ENCODE measurements at places on chromosomes 11 and 22.

DNA sequence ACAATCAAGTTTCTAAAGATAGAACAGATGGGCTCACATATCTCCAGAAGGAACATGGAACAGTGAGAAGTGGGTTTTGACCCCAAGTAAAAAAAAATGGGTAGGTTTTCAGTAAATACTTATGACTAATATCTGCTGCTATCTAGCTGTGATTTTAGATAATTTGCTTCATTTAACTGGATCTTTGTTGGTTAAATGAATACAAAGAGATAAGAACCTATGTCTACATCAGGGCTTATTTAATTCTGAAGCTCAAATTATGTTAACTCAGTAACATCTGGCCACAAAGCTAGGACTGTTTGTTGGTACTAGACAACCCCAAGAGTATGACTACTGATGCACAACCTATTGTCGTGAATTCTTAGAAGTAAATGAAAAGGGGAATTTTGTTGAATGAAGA is 144.4 kb upstream of the SESN3 start:
- DNase-seq = no peak

DNA sequence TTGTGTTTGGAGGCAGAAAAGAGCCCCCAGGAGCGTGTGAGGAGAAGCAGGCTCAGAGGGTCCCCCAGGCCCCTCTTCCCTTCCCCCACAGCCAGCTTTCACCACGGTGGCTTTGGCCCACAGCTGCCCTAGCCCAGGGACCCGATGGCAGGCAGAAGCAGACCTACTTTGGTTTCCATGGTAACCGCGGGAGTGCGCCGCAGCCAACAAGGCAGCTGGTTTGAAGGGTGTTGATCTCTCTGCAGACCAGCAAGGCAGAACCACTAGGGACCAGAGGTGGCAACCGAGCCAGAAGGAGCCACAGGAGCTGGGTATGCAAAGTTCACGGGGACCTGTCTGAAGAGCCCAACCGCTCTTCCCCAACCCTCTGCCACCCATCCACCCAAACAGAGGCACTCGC is 69.4 kb downstream of the BUD13 start:
- DNase-seq = no peak

- DNase-seq = no peak
Observed at GRCh38 chr11:70540196-70540595, 141.9 kb downstream of the CTTN start.

- no peak for DNase-seq
Observed at GRCh38 chr11:331358-332060, 10.8 kb upstream of the IFITM3 start.

- peak; percentile 78 for DNase-seq
Observed at GRCh38 chr11:313787-314553, at the start of gene IFITM1. IFITM1 (plus strand) TSS chr11:314040; CDS start chr11:314171, 131 bp downstream.

DNA sequence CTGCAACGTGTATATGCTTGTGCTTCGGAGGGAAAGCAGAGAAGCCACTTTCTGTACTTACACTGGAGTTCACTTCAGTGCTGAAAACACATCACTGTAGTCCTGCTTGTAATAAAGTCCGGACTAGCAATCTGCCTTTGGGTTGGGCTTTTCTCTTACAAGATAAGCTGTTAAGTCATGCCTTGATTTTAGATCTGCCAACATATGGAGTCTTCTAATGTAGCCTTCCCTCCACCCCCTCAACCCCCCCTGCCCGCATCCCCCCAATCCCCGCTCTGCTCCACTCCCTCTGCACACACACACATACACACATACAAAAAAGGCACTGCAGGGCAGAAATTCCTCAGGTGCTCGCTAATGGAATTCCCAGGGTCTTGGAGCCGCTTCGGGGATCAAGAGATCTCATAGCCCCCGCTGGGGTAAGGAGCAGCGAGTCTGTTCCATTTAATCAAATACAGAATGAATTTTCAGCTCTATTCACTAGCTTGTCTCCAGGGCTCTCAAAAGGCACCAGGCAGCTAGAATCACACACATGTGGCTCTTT is 3.4 kb downstream of the CDON start:
- DNase-seq = no peak

DNA sequence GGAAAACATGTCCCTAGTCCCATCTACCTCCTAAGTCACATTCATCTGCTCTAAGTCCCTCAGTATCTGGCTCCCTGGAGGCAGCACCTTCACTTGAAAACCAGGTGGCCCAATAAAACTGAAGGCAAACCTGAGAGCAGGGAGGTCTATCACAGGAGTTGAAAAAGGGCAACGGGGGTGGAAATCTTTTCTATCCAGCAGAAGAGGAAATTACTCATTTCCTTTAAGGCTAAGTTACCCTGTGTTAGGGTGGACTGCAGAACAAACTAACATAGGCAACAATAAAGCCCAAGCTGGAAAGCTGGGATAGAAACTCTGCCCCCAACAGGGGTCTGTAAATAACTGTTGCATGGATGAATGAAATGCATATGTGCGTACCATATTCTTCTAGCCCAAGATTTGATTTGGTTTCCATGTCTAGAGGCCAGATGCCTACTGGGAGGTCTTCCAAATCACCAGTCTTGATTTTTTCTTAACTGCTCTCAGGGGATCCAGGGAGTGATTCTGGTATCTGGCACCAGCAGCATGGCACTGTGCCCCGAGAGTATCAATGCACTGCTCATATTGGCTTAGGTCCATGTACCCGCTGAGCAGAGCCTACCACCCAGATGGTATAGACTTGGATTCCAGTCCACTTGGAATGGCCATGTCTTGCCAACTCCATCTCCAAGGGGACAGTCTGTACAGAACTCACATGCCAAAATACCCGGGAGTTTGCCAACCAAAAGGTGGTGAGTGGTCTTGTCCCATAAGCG is 350.0 kb upstream of the NCAM1 start:
- peak; percentile 8 for DNase-seq

DNA sequence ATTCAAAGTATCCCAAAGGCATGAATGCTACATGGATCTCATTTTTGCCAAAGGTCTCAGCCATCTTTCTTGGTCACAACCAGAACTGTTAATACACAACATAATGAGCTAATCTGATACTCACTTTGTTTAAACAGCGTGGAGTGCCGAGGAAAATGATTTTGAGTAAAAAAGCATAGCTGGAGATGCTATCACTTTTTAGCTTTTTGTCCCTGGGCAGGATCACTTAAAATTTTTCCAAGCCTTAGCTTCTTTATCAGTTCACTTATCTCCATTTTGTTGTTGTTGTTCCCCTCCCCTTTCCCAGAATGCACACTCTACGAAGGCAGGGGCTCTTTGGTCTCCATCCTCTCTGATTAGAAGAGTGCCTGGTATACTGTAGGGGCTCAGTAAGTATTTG is 229.3 kb upstream of the NARS2 start:
- no peak for DNase-seq

DNA sequence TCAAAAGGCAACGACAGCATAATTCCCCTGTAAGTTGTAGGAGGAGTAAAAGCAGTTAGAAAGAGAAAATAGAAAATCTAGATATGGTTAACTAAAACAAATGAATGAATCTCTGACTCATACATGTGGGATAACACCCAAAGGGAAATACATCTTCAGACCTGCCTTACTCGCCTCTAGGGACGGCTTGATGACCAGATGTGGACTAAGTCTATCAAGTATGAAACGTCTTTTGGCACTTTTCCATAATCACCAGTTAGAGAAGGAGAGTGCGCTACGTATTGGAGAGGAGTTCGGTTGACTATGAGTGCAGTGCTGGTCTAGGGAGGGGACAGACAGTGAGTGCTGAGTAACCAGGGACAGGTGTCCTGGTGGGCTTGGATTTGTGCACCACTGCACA is 459.9 kb downstream of the OPCML start:
- DNase-seq = no peak

DNA sequence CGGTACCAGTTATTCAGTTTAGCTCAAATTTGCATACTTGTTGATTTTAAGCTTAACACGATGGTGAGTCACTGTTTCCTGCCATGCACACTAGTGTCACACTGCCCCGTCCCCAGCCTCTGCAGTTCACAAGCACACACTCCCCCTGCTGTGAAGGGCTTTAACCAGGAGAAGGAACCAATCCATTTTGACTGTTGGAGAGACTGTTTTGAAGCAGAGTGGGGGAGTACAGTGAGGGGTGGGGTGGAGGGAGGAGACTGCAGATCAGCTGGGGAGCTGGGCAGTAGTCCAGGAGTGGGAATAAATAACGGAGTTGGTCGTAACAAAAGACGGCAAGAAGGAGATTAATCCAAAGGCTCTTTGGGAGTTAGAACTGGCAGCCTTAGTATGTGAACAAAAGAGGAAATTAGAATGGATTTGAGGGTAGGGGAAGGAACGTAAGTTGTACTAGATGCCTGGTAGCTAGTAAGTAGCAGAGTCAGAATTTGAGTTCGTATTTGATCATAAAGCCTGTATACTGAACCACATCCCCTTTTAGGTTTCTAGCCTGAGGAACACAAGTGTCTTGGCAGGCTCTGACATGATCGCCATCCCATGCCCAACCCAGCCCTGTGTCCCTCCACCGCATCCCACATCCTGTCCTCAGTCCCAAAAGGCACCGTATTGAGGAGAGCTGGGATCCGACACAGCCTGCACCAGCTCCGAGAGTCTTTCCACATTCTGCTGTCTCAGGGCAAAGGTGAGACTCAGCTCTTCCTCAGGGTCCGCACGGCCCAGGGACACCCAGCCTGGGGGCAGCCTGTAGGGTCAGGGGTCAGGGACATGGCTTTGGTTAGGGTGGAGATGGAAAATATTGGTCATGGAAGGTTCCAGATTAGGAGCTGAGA is 862 bp downstream of the TPP1 start:
- peak; percentile 82 for DNase-seq

GRCh38 chr11:63518548-63518947 is 12.7 kb downstream of the LGALS12 start:
- DNase-seq = peak; percentile 61

DNA sequence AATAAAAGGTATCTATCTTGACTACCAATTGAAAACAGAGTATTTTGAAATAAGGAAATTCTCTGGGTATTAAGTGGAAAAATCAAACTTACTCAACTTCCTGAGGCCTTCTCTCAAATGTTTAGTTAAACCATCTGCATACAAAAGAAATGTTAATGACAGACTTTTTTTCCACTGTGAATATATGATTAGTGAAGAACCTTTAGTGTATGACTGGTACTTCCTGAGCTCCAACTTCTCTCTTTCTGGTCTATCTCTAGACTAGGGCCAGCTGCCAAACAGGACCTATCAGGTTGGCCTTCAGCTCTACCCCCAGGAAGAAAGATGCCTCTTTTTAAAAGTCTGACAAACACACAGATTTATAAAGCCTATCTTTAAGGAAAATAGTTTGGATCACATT is 68.8 kb upstream of the SCUBE2 start:
- no peak for DNase-seq

DNA sequence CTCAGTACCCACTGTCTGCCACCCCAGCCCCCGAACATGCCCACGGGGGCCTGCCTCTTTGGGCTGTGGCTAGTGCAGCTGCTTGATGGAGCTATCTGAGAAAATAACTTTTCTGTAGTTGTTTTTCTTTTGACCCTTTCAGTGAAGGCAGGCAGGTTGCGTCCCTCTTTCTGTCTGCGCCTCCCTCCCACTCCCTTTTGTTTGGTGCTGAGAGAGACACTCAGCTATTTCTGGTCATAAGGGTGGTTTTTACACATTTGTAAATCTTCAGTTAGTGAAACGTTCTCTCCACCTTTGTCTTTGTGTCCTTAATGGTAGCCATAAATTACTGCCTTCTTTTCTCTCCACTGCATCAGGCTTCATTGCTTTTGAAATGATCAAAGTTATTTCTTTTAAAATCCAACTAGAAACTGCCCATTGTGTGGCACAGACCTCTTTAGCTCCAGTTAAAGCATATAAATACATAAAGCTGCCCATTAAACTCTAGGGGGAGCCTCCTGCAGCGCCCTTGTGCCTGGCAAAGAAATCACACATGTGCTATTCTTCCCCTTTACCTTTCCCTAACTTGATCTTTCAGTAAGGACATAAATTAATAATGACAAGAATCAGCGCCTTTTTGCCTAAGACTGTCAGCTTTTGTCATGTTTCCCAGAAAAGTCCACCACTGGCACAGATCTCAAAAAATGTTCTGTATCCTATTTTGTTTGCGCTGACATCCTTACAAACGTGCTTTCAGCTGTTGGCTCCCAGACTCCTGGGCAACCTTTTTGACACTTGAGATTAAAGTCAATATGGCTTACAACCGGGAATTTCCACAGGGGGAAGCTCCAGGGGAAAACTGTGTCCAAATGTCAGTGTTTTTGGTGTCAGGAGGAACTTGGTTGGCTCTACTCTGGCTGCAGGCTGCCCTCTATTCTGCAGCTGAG is 1.7 kb upstream of the SCUBE2 start:
- no peak for DNase-seq

DNA sequence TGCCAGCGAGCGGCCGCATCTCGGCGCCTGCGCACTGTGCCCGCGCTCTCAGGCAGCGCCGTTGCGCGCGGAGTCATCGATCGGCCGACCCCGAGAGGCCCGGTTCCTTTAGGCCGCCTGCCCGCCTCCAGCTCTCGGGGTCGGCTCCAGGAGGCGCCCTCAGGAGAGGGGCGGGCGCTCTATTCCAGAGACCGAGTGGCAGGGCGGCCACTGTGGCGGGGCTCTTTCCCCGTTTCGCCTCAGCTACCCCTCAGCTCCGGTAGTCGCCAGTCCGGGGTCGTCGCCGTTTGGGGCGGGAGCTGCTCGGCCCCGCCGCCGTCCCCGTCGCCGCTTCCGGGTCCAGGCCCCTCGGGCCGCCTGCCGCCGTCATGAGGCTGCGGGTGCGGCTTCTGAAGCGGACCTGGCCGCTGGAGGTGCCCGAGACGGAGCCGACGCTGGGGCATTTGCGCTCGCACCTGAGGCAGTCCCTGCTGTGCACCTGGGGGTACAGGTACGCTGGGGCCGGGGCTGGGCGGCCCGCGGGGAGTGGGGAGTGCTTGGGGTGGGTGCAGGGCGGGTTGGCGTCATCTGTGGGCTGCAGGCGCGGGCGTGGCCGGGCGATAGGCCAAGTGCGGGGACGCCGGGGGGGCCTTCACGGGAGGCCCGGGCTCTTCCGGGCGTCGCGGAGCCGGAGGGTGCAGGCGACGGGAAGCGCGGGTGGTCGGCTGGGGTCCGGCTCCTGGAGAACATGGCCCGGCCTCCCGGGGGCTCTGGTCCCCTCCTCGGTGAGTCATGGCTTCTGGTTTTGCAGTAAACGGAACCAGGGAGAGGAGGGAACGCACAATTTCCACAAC is at the start of gene FBXO7:
TSS of gene FBXO7 (plus strand) at position 177 of the 833 bp plus-strand sequence. CDS start at position 369, 192 bp downstream.
- DNase-seq = peak; percentile 94

GRCh38 chr22:42799461-42800405 is 57.3 kb downstream of the ARFGAP3 start:
- DNase-seq = no peak
